ENCODE measurements at places on chromosomes 3 and 15.

- no peak for DNase-seq
Observed at GRCh38 chr3:188185717-188186251, 31.8 kb downstream of the LPP start.

DNA sequence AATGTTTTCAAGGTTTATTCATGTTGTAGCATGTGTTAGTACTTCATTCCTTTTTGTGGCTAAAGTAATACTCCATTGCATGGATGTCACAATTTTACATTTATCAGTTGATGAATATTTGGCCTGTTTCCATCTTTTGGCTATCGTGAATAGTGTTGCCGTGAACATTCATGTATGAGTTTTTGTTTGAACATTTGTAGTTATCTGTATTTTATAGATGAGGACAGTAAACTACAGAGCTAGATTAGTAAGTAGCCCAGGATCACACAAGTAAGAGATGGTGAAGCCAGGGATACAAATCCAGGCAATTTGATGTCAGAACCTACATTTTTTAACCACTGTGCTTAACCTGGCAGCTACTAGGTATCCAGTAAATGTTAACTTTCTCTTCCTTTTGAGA, 63.2 kb downstream of the ASTE1 start:
- DNase-seq = no peak

DNA sequence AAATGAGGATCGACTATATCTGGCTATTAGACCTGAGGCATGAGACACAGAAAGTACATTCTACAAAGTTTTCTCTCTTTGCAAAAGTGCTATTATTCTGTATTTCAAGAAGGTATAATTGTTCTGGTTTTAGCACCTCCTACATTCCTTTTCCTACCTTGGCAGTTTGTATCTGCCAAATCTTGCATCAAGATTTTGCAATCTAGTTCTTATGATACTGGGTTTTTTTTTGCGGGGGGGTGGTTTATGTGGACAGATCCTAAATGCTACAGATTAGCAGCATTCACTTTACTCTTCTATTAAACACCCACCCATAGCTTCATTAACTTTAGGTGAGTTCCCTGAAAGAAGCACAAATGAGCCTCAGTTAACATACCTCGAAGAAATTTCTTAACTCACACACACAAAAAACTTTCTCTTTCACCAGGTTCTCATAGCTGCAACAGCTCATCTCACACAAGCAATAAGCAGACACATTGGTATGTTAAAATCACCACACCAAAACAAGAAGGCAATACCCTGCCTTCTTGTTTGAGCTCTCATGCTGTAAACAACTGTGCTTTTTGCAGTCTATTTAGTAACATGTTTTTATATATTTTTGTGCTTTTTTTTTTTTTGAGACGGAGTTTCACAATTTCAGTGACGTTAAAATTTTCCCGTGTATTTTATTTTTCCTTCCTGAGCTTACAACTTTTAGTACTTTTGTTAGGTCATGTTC, 73.0 kb upstream of the VGLL4 start:
- DNase-seq = no peak

GRCh38 chr3:107235928-107236315, 141.3 kb upstream of the CCDC54 start:
- peak; percentile 43 for DNase-seq

GRCh38 chr3:193148688-193149473, 92.1 kb upstream of the PLAAT1 start:
- no peak for DNase-seq

GRCh38 chr3:164194842-164195241, 883.5 kb downstream of the SI start:
- DNase-seq = no peak

- no peak for DNase-seq
Observed at GRCh38 chr3:183808355-183808754, 17.0 kb downstream of the MAP6D1 start.

- DNase-seq = no peak
Observed at GRCh38 chr3:149860881-149861280, 47.9 kb downstream of the RNF13 start.

GRCh38 chr15:83372434-83372891, 74.7 kb upstream of the SH3GL3 start:
- no peak for DNase-seq

- DNase-seq = peak; percentile 36
Observed at GRCh38 chr15:76337696-76338485, 1.3 kb downstream of the ISL2 start.

GRCh38 chr3:61701011-61701410, 139.6 kb downstream of the PTPRG start:
- no peak for DNase-seq

GRCh38 chr3:128466840-128467541, at the start of gene DNAJB8:
Gene DNAJB8 (minus strand): TSS chr3:128466890. CDS start chr3:128463245, 3,645 bp downstream.
- peak; percentile 52 for DNase-seq

- no peak for DNase-seq
Observed at GRCh38 chr3:52384019-52384761, 60.7 kb downstream of the SEMA3G start.

- no peak for DNase-seq
Observed at GRCh38 chr15:58520464-58520863, 88.7 kb downstream of the LIPC start.

GRCh38 chr3:5690904-5691532, 503.5 kb downstream of the EDEM1 start:
- DNase-seq = no peak

DNA sequence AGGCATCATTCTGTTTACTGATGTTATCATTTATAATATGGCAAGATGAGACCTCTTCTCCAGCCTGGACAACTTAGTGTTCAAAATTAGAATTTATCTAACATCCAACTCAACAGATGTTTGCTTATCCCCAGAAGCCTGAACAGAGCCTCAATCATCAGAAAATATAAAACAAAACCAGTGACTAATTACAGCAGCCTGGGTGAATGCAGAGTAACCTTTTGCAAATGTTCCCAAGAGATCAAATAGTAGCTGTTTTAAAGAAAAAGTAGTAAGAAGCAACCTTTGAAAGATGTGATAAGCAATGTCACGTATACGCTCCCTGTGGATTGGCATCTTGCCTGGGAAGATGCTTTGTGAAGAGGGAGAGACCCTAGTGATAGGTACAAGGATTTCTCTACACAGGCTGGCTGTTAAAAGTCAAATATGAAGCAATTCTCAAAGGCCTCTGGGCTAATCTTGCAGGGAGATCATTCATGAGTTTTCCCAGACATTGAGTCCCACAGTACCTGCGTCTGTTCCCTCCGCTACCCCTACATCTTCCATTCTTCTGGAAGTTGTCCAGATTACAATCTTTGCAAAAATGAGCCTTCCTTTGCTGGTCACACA, 39.3 kb upstream of the PRICKLE2 start:
- DNase-seq = no peak

DNA sequence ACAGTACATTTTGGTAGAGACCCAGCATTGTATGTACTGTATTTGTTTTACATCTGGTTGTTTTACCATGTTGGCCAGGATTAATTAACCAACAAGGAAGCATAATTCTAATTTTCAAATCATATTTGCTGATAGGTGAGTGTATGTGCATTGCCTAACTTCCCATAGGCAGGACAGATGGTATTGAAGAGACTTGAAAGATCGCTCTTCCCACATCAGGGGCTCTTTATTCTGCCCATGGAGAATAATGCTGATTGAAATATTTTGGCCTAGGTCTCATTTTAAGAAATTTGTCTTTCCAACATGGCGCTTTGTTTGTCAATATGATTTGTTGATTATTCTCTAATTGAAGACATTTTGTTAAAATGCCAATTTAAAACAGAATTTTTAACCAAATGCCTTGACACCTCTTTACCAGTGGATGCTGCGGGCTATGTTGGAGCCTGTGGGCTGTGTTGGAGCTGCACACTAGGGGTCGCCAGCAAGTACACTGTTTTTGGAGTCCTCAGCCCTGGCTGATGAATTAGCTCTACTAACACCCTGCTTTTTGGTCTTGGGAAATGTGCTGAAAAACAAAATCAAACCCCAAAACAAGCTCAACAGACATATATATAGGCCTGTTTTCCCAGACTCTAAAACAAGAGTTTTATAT, 5.3 kb downstream of the P2RY12 start:
- peak; percentile 38 for DNase-seq

GRCh38 chr15:51185213-51186159, 90.8 kb upstream of the TNFAIP8L3 start:
- DNase-seq = no peak

- DNase-seq = no peak
Observed at GRCh38 chr15:68583936-68584755, 5.4 kb downstream of the CORO2B start.

DNA sequence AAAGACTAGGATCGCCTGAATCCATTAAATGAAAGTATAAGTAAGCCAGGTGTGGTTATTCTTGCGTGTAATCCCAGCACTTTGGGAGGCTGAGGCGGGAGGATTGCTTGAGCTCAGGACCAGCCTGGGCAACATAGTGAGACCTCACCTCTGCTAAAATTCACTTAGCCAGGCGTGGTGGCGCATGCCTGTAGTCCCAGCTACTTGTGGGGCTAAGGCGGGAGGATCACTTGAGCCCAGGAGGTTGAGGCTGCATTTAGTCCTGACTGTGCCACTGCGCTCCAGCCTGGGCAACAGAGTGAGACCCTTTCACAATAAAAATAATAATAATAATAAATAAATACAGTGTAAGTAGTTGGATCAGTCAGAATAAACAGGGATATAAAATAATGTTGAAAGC, 25.5 kb upstream of the HYKK start:
- DNase-seq = no peak

GRCh38 chr3:126040386-126040785, 43.5 kb downstream of the SLC41A3 start:
- no peak for DNase-seq

DNA sequence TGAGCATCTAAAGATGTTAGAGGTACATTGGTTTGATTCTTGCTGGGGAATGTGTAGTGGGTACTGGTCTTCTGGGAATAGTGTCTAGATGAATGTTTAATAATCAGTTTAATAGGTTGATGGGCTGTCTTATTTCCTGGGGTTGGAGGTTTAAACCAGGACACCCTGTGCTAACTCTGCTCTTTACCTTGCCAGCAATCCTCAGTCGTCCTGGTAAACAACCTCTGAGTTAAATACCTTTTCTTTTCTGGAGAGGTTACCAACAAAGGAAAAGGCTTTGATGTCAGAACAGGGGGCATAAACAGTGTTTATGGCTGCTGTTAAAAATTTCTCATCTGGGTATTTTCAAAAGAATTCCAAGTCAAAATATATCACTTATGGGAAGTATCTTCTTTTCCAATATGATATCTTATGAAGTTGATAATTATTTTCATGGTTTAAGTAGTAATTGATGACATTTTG, 23.5 kb downstream of the MITF start:
- DNase-seq = no peak

GRCh38 chr3:194488055-194488742, 1.4 kb upstream of the ATP13A3 start:
- DNase-seq = no peak

GRCh38 chr3:157087780-157088600, 72.0 kb downstream of the CCNL1 start:
- DNase-seq = no peak
